ENCODE measurements at places on chromosomes 6 and 20.

DNA sequence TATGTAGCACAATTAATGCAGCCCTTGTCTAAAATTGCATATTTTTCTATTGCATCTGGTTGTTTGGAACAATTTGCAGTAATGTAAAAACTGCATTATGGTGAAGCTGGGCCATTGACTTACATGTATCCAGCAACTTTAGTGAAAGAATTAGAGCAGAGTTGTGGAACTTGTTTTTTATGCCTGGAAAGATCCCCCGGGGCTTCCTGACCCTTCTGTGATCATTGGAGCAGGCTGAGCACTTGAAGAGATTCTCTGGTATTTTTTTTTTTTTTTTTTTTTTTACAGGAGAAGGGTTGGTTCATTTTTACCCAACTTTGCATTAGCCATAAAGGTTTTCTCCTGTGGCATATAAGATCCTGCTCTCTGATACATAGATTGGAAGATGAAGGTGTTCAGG, 45.0 kb downstream of the LIN28B start:
- DNase-seq = no peak

- DNase-seq = peak; percentile 38
Measured at GRCh38 chr6:159044899-159045727, at the start of gene TAGAP. TSS of gene TAGAP (minus strand) at chr6:159044991. CDS start at chr6:159044146, 845 bp downstream.

GRCh38 chr6:15176816-15177370, 69.0 kb upstream of the JARID2 start:
- DNase-seq = no peak

- DNase-seq = no peak
Measured at GRCh38 chr6:157631412-157631811, 191.6 kb upstream of the SNX9 start.

- DNase-seq = no peak
Measured at GRCh38 chr6:40417031-40417430, 170.1 kb downstream of the LRFN2 start.

DNA sequence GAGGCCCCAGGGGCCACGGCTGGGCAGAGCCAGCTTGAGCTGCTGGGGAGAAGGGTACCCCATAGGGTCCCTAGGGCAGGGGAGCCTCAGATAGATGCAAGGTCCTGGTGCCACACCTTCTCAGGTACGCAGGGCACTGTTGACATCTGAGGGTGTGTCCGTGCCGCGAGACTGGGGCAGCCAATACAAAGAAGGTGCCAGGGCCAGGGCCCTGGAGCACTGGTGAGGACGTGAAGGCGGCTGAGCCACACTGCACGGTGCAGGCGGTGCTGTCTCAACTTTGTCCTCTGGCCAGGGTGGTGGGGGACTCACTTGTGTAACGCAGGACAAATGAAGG, 649 bp upstream of the LRRC73 start:
- DNase-seq = no peak

DNA sequence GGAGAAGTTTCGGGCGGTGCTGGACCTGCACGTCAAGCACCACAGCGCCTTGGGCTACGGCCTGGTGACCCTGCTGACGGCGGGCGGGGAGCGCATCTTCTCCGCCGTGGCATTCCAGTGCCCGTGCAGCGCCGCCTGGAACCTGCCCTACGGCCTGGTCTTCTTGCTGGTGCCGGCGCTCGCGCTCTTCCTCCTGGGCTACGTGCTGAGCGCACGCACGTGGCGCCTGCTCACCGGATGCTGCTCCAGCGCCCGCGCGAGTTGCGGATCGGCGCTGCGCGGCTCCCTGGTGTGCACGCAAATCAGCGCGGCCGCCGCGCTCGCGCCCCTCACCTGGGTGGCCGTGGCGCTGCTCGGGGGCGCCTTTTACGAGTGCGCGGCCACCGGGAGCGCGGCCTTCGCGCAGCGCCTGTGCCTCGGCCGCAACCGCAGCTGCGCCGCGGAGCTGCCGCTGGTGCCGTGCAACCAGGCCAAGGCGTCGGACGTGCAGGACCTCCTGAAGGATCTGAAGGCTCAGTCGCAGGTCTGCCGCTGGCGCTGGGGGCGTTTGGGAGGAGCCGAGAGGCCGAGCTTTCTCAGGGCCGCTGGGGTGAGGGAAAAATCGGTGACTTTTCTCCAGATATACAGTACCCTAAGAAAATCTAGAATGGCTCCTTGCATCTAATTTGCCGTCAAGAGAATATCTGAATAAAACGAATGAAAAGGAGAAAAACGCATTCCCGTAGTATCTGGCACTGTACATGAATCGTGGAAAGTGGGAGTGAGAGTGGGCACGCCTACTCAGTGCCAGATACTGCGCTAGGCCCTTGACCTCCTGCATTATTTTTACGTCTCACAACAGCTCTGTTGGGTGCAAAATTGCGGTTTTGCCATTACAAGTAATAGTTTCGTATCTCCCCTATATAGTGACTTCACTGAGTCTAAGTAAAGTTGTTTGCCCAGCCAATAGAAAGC, 1.0 kb downstream of the CALHM6 start:
- DNase-seq = peak; percentile 77

- DNase-seq = no peak
Measured at GRCh38 chr6:38103921-38104320, 284.4 kb downstream of the ZFAND3 start.

DNA sequence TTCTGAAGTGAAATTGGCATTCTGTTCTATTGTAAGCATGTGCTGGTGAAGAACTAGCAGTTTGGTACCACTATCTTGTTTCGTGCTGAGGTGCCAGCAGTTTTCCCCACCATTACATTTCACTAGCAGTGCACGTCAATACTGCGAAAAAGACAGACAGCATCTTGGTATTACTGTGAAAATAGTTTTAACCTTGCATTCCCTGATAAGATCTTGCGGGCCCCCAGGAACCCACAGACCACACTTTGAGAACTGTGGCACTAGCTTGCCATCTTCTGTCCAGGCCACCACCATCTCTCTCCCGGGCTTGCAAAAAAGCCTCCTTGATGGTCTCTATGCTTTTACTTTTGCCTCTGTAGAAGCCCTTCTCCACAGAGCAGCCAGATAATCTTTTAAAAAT, 185.7 kb downstream of the BACH2 start:
- no peak for DNase-seq

DNA sequence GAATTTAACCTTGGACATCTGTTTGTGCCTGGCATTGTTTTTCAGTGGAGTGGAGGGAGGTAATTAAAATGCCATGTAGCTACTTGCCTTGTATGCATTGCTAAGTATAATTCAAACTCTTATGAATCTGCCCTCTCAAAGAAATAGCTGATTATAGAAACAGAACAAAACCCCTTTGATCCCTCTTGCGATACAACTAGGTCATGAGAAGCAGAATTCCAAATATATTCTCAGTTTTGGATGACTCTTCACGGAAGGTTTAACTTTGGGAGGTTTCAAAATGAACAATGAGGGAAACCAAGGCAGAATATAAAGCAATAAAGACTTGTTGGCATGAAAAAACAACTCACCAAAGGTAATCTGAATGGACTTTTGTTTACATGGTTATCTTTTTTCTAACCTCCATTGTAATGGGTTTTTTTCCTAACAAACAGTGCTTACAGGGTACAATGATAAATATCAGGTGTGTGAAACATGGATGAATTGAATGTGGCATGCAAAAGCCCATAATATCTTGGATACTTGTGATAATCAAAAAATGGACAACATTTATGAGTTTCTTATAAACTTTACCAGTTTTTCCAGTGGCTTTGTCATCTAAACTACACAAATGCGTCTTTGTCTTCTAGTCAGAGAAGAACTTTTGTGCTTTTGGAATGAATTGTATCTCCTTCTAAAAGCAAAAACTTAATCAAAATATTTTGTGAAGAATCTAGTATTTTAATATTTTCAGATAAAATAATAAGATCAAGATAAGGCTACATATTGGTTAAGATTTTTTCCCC, 15.7 kb upstream of the HEY2 start:
- DNase-seq = no peak

DNA sequence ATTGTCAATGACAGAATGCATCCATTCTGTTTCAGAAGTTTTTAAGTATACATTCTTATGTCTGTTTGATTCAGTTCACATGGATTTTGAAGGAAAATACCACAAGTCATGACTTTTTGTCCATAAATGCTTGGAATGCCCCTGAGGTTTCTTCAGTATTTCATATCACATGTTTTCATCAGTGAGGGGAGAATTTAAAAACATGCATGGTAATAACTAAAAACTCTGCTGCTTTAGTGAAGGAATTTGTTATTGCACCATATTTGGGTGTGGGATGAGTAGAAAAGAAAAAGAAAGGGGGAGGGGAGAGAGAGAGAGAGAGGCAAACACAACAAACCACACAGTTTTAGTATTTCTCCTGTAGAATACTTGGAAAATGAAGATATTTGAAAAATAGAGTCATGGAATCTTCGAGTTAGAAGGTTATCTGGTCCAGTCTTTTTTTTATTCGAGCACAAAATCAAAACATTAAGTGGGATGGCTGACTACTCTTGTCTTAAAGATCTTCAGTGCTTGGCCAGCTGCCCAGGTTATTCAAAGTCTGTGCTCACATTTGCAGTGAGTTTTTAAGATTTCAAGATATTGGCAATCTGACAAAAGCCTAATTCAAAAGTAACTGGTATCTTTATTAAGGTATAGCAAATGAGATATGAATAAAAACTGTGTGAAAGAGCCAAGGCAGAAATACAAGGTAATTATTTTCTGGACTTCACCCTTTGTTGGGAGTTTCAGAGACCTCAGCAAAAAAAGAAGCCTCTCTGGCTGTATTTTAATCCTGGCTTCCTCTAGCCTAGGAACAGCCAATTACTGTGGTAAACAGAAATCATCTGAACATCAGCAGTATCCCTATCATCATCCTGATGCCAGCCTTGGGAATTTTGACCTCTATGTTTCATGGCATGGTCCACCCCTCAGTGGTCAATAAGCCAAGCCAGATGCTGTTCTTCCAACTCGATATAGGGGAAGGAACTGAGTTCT, 687.9 kb upstream of the CITED2 start:
- peak; percentile 97 for DNase-seq

DNA sequence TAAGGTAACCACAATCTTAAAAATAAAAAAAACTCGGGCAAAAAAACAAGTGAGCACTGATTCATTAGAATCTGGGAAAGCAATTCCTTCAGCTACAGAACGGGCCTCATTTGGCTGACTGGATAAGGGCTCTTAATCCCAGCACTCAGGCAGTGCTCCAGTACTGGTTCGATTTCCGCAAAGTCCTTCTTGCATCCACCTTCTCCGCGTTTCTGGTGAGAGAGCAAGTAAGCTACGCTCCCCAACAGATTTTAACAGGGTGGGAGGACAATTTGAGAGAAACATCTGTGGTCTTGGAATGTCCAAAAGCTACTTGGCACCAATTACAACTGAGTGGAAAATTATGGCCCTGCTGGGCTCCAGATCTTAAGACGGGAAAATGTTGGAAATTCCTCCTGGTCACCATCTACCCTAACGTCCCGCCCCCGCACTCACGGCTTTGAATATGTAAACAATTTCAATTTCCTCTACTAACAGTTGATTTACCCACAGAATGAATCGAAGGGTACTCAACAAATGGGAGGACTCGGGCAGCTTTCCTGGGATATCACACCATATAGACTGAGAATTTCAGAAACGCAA, 18.1 kb upstream of the ZSCAN9 start:
- DNase-seq = peak; percentile 26

GRCh38 chr6:16361861-16362260, 123.5 kb downstream of the GMPR start:
- DNase-seq = no peak

- DNase-seq = no peak
Measured at GRCh38 chr6:155915651-155916050, 460.0 kb upstream of the NOX3 start.

DNA sequence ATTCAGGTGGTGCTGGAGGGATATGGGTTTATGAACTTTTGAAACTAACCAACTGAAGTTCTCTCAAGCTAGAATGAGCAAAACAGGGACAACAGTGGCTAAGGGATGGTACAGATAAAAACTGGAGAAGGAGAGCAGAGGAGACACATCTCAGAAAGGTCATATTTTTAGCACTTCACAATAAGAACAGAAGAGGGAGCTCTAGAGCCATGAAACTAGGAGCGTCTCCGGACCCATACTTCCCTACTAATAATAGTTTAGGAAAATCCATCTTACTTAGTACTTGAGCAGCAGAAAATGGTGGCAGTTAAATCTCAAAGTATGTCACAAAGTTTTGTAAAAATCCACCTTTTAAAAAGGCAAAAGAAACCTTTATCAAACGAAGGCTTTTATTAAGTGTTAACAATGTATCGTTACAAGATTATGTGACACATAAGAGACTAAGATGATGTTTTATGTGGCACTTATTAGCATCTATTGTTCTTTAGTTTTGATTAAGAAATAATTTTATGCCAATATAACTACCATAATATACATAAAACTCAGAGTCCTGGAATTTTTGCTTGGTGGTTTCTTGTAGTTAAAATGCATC, 278.6 kb downstream of the TBC1D32 start:
- DNase-seq = peak; percentile 60

DNA sequence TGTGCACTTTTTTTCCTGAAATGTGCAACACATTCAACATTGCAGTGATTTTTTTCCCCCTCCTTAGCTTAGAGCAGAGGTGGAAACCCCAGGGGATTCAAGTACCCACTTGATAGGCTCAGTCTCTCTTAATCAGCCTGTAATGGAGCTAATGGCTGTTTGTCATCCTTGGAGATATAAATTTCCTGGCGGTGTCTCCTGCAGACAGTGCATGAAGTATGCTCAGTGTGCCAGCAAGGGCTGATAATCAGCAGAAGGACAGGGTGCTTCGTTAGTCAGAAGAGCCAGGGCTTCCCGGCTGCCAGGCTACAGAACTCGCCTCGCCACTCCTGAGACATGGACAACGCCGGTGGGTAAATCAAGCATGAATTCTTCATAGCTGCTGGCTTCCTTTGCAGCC, 69.8 kb upstream of the PHACTR2 start:
- DNase-seq = no peak

DNA sequence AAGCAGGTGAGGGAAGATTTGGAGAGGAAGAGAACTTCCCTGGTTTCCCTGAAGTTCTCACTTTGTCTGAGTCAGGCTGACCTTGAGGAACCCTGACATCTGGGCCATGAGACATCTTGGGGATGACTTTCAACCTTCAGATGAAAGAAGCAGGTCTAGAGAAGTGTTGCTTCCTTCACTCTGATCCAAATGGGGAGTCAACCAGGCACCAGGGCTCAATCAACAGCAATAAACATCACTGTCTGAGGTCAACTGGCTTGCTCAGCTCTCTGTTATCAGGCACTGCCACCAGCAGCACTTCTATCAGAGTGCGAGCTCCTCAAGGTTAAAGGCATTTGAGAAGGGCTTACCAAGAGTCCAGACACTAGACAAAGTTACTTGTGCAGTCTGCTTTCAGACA, 6.3 kb downstream of the ACOT8 start:
- DNase-seq = no peak

Data from EL (cell line).